ENCODE measurements at places on chromosomes 5 and 9.

GRCh38 chr9:120490888-120491595 is 88.9 kb downstream of the CDK5RAP2 start:
- DNase-seq = no peak

DNA sequence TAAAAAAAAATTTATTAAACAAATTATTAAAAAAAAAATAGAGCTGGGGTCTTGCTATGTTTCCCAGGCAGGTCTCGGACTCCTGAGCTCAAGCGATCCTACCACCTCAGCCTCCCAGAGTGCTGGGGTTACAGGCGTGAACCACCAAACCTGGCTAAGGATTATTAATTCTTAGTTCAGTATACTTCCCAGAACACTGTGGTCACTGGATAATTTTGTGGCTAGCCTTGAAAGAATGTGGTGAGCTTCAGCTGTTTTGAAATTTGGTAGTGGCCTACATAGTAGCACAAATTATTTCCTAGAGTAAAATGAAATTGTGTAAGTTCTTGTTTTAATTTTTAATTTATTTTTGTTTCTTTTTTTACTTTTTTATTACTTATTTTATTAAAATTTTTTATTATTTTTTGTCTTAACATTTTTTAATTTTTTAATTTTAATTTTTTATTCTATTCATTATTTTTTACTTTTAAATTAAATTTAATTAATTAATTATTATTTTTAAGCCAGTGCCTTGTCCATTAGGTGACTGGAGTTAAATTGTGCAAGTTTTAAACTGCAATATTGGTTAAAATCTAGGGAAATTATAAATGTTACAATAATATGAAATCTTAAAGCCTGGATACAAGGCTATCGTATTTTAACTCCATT is 23.0 kb downstream of the ARRDC3 start:
- DNase-seq = no peak

DNA sequence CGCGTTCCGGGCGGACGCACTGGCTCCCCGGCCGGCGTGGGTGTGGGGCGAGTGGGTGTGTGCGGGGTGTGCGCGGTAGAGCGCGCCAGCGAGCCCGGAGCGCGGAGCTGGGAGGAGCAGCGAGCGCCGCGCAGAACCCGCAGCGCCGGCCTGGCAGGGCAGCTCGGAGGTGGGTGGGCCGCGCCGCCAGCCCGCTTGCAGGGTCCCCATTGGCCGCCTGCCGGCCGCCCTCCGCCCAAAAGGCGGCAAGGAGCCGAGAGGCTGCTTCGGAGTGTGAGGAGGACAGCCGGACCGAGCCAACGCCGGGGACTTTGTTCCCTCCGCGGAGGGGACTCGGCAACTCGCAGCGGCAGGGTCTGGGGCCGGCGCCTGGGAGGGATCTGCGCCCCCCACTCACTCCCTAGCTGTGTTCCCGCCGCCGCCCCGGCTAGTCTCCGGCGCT is at the start of gene DAPK1:
TSS of gene DAPK1 (plus strand) at position 264 of the 442 bp plus-strand sequence. CDS start 1,211 bp downstream, outside the sequence.
- DNase-seq = no peak

DNA sequence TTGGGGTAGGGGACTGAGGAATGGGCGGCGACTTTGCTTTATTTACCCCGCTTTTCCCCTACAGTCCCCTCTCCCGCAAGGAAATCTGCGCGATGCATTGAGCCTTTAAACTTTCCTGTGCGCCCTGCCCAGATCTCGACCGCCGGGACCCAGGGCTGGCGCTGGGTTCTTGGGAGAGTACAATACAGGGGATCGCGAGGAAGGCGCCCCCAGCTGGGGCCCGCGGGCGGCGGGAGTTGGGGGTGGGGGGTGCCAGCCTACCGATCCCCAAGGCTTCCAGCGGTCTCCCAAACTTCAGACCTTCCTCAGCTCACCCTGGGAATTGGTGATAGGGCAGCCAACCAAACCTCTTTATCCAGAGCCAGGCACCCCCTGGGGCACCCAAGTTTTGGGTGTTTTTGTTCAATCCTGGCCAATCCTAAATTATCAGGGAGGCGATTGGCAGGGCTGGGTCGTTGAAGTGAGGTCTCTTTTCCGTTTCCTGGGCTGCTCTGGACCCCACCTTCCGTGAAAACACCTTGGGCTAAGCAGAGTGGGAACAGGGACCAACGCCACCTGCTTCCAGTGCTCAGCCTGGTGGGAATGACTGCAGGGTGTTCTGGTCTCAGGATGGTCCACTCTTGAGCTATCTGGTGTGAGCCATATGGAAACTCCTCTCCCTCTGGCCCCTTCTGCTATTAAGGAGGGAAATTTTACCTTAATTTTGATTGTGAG is 51.4 kb upstream of the DAB2IP start:
- DNase-seq = no peak

GRCh38 chr9:82152181-82152580 is 163.6 kb downstream of the SPATA31D1 start:
- DNase-seq = no peak

- no peak for DNase-seq
Measured at GRCh38 chr5:169116961-169117461, 183.9 kb downstream of the SLIT3 start.

- DNase-seq = no peak
Measured at GRCh38 chr9:97479496-97480159, 21.8 kb upstream of the TMOD1 start.

DNA sequence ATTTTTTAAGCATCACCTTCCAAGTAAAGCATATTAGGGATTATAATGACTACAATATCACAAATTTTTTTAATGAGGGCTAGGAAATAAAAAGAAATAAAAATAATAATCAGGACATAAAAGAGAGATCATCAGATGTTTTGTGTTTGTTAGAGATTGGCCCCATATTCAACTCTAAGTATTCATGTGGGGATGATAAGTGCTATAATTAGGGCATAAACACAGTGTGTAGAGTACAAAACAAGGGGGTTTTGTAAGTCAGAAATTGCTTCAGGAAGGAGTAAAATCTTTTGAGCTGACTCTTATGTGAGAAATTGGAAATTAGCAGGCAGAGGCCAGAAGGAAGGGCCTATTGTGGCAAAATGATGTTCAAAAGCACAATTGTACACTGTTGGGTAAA is 127.3 kb downstream of the STARD4 start:
- no peak for DNase-seq

DNA sequence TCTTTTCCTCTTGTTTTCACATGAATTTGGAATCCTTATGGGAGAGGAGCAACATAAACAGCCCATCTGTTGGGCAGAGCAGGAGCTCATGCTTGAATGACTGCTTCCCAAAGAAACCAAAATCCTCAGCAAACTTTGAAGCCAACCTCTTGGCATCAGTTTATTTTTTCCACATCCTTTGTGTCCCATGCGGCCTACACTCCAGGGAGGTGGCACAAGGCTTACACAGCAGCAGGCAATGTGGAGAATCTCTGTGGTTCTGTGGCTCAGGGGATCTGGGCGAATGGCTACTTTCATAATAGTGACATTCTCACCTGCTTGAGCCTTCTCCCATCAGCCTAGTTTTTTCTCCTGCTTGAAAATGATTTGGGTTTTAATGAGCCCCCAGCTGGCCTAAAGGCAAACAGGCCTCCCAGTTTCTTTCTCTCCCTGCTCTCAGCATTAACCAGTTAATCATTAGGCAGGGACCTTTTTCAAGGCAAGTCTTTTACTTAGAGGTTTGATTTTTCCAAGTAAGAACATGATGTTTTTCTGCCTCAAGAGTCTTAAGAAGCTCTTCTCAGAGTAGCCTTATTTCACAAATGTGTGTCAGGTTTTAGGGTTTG is 370.3 kb downstream of the ARHGEF28 start:
- DNase-seq = no peak

DNA sequence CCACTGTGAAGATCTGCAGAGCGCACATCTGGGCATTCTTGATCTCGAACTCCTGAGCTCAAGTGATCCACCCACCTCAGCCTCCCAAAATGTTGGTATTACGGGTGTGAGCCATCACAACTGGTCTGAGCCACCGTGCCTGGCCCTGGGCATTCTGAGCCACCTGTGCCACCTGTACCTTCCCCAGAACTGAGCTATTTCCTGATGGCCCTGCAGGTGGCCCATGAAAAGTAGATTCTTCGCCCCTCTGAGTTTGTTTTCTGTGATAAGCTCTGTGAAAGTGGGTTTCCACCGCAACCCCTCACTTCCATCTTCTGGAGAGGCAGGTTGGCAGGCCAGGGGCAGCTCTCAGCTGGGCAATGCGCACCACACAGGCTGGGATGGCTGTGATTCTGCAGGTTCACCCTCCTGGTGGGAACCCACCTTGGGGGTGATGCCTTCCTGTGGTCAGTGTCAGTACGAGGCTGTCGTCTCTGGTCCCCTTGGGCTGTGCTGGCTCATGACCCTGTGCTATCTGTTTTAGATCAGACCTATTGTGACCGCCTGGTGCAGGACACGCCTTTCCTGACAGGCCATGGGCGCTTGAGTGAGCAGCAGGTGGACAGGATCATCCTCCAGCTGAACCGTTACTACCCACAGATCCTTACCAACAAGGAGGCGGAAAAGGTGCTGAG is 11.3 kb downstream of the CARD19 start:
- no peak for DNase-seq

DNA sequence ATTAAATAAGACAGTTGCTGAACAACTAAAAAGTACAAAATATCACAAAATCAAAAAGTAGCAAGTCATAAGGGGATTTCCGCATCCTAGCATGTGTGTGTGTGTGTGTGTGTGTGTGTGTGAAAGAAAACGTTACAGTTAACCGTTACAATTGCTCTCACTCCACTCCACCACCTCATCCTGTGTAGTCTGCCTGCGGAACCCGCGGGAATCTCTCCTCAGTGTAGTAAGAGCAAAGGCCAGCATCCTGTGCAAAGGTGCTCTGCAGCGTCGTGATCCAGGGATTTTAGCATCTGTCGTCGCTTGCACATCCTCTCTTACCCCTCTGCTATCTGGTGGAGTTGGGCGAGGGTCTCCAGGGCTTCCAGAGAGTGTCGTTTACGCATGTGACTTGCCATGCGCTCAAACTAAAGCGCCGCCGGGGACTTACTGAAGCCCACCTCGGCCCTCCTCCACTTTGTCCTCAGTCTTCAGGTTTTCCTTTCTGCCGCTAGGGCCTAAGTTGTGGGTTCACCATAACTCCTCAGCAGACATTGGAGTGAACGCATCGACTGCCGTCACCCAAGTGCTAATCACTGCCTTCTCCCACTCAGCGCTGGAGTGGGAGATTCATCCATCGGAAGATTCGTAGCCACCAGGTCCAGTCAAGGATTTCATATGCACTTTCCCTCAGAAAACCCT is 3.9 kb downstream of the CDKN2B start:
- no peak for DNase-seq

GRCh38 chr5:95175106-95175505 is 109.8 kb downstream of the MCTP1 start:
- no peak for DNase-seq

- no peak for DNase-seq
Measured at GRCh38 chr5:75756211-75756610, 39.0 kb upstream of the POC5 start.

- no peak for DNase-seq
Measured at GRCh38 chr9:4558371-4558998, 68.2 kb downstream of the SLC1A1 start.

- no peak for DNase-seq
Measured at GRCh38 chr5:178176791-178177190, 10.4 kb downstream of the GMCL2 start.

DNA sequence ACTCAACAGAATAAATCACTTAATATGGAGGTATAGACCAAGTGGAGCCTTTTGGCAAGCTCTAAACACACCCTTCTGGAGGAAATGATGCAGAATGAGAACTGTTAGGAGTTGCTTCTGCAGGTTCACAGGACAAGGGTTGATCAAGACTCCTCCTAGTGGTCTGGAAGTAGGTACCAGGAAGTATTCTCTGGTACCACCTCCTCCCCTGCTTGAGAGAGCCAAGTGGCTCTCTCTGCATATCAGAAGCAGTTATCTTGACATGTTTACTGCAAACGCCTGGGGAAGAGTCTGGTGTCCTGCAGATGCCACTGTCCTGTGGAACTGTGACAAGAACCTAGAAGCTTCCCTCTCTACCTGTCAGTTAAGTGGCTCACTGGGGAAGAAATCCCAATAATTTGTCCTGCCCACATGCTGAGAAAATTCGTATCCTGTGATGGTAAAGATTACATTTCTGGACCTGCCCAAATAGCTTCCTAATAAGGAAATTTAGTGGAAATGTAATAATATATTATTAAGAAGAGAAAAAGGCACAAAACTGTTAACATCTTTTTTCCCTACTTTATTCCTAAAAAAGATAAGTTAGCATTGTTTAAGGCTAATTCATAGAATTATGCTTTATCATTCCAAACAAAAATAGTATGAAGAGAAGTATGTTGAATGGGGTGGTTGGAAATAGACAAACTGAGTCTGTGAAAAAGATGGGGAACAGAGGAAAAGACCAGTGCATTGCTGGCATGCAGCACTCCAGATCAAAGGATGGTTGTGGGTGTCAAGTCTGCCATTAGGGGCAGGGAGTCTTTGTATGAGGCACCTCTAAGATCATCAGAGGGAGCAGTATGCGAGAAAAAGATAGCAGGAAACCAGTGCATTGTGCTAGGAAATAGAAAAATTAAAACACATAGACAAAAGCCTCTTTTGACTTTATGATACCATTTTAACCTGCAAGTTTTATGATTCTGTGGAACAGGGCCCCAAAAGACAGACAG is 118.8 kb downstream of the CDC42SE2 start:
- no peak for DNase-seq

DNA sequence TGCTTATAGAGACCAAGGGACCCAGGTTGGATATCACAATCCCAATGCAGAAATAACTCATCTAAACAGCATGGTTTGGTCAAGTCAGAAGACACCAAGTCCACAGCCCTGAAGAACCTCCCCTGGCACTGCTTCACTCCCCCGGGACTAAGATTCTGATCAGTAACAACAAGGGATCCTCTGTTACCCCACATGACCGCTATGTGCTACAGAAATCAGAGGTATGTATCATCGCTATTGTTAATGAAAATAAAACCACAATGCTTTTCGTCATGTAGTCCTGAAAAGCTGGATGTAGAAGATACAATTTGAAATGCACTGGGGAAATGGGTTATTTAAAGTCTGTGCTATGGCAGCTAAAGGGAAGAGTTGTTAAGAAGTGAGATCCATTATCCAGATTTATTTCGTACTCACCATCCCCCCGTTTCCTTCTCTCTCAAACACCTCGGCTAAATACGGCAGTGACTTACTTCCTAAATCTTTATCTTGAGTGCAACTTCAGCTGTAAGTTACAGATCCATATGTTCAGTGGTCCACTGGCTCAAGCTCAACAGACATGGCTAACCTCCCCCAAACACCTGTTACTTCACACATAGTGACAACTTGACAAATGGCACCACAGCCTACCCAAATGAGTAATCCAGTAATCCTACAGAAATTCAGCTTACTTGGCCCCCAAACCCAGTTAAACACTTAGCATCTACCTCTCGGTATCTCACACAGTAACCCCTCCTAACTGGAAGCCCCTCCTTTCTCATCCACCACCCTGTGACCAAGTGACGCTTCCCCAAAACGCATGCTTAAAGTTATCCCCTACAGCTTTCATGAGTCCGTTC is 129.2 kb downstream of the MYO10 start:
- DNase-seq = no peak

DNA sequence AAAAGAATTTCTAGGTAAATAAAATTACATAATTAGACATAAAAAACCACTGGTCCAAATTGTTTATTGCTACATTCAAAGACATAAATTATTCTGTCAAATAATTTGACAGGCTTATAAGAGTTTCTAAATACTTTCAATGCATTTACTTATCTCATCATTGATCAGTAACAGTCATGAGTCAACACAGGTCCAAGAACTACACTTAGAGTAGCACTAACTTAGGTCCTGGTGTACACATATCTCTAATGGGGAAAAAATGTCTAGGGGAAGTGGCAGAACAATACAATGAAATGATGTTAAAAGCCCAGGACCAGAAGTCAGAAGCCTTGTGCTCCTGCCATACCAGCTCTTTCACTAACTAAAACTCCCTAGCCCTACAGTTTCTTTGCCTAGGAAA is 96.5 kb upstream of the SLCO6A1 start:
- no peak for DNase-seq
